ENCODE measurements at places on chromosomes 1 and 21.

- no peak for DNase-seq
Measured at GRCh38 chr1:154716614-154717527, 108.9 kb upstream of the ADAR start.

DNA sequence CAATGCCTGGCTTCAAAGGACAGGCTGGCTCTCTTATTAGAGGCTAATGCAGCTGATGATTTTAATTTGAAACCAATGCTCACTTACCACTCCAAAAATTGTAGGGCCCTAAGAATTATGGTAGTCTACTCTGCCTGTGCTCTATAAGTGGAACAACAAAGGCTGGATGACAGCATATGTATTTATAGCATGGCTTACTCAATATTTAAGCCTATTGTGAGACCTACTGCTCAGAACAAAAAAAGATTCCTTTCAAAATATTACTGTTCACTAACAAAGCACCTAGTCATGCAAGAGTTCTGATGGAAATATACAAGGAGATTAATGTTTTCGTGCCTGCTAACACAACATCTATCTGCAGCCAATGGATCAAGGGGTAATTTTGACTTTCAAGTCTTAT, 73.8 kb upstream of the DUSP10 start:
- DNase-seq, result no peak

DNA sequence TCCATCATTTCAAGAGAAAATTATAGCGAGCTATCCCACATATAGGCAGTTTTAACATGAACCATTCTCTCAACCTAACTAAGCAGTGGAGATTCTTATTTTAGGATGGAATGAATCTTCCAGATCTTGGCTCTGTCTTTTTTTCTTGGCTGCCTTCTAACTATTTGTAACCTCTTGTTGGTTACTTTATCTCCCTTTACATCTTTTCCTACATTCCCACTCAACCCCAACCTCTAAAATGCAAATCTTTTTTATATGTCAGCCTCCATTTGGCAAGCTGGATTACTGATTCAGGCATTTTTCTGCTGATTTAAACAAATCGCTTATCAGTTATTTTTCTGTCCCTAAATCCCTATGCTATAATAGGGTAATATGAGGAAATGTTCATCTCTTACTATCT, 46.9 kb upstream of the LHX8 start:
- no peak for DNase-seq

DNA sequence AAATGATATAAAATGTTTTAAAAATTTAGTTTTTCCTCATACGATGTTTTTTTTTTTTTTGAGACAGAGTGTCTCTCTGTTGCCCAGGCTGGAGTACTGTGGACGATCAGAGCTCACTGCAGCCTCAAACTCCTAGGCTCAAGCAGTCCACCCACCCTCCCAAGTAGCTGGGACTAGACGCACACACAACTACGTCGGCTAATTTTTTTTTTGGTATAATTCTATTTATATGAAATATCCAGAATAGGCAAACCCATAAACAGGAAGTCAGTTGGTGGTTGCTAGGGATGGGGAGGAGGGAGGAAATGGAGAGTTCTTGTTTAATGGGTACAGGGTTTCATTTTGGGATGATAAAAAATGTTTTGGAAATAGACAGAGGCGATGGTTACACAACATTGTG, 56.5 kb downstream of the WARS2 start:
- DNase-seq, result no peak

DNA sequence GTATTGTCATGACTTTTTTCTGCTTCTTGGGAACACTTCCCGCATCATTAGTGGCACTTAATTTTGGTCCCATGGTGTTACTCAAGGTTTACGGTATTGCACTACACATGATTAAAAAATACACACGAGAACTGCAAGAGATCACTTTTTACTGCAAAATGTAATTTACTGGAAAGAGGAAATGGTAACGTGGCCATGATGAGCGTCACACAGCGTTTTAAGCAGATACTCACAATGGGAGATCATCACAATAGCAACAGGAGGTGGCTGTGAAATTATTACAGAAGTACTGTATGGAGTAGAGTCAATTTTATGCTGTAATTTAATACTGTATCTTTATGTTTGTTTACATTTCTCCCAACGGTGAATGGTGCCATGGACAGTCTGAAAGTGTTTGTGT, 1510.3 kb downstream of the AMY1C start:
- DNase-seq, result no peak

GRCh38 chr1:204775546-204775945, 90.0 kb upstream of the LRRN2 start:
- no peak for DNase-seq

Data from activated naive CD4-positive, alpha-beta T cell treated with anti-CD3 and anti-CD28 coated beads, Interleukin-2, amount 50 U/mL, for 16 hours (primary cell).